ENCODE measurements at places on chromosomes 12 and 14.

DNA sequence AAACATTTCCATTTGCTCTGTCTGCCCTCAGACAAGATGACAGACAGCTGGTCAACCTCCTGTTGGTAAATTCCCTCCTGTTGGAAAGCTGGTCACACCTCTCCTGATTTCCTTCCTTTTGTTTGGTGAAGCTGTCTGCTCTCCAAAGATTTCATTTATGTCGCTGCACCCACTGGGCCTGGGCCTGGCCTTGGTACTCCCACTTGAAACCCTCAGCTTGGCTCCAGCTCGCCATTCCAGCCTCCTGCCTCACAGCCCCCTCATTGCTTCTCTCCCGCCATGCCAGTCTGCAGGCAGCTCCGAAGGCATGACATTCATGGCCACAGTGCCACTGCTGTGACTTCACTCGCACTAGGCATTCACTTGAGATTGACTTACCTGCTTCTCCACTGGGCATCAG, 451.8 kb downstream of the VRK1 start:
- no peak for DNase-seq

- DNase-seq = peak; percentile 49
Observed at GRCh38 chr12:15220915-15221885, at the start of gene RERG. RERG (minus strand) TSS chr12:15221417; CDS start chr12:15217489, 3,928 bp downstream.

GRCh38 chr12:52081263-52081733, 1.8 kb downstream of the SMIM41 start:
- DNase-seq = no peak

- peak; percentile 92 for DNase-seq
Observed at GRCh38 chr12:75390899-75391538, at the start of gene GLIPR1L2. GLIPR1L2 (plus strand) TSS chr12:75391089; CDS start chr12:75391117, 28 bp downstream.

DNA sequence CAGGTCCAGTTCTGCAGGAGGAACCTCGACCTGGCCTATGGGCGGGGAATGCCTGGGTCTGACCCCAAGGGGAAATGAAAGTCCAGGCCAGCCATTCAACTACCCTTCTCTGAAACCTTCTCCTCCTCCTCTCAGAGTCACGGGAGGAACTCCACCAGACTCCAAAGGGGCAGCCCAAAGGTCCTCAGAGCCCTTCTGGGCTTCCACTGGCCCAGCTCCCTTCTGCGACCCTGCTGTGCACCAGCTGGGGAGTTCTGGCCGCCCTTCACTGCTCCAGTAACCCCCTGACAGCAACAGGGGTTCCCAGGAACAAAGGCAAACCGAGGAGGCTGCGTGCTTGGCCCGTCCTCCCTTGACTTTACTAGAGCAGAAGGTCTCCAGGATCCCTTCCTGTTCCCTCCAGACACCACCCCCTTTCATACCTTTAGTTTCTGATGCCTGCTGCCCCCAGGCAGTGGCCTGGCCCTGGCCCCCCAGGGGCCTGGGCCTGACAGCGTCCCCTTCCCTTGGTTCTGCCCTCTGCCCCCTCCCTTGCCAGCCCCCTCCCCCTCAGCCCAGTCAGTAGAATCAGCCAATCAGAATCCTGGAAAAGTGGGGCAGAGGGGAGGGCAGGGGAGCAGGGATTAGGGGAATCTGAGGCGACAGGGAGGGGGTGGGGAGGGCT, 850 bp upstream of the ZNF385A start:
- DNase-seq = peak; percentile 52

DNA sequence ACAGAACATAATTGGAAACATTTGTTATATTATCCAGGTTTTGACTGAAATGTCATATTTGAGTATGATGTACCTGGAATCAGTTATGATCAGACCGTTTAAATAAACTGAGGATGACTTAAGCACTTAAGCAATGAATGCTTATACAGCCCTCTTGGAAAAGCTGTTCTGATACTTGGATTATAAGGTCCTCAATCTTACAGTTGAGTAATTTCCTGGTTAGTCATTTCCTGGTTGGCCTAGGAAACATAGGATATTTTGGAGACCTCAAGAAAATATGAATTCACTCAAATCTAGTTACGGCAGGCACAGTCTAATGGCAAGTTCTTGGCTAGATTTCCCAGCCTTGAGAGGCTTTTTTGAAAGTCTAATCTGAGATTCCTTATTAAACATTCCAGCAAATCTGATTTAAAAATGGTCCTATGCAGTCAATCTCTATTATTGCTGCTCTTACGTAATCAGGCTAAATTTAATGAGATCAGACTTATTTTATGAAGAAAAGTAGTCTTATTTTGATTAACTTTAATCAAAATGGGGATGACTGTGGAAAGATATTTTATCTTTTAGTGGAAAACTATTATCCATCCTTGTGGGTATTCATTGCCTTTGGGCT, 447.2 kb downstream of the SNAPC1 start:
- no peak for DNase-seq

DNA sequence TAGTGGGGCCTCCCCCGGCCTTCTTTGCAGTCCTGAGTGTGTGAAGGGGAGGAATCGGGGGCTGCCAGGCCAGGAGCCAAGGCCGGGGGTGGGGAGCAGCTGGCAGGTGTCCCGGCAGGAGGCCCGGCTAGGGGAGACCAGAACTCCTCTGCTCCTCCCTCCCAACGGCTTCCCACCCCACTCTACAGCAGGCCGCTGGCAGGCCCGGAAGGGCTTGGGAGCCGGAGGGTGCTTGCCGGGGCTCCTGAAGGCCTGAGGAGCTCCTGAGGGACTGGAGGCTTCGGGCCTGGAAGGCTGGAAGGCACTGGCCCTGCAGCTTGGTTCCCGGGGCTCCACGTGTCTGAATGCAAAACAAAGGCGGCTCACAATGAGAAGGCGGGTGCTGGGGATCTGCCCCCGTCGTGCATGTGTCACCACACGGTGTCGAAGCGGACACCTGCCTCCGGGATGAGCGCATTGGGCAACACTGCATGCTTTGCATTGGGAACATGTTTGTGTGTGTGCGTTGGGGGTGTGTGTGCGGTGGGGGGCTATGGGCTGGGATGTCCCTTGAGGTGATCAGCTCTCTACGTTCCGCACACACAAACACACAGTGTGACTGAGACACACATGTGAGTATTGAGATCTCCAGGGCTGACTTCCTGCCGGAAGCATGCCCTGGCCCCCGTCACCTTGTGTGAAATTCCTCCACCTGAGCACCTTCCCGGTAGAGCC, 30.9 kb upstream of the ANKRD9 start:
- no peak for DNase-seq

- DNase-seq = no peak
Observed at GRCh38 chr14:55062517-55063351, 11.3 kb downstream of the MAPK1IP1L start.

DNA sequence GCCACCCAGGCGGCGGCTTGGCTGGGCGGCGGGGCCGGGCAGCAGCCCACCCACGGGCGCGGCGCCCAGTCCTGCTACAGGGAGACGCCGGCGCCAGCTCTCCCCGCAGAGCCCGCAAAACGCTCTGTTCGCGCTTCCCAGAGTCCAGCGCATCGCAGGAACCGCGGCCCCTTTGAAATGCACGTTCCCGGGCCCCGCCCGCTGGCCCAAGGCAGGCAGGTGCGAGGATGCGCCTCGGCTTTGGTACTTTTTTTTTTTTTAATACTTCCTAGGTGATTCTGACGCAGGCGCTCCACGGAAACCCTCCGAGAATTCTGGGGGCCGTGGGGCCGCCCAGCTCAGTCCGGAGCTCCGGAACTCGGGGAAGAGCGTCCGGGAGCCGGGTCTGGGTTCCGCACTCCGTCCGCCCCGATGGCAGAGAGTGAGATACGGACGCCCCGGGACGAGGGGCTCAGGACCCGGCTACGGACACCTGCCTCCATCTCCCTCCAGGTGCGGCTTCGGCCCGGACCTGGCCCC, 483 bp downstream of the POC1B start:
- DNase-seq = peak; percentile 55

DNA sequence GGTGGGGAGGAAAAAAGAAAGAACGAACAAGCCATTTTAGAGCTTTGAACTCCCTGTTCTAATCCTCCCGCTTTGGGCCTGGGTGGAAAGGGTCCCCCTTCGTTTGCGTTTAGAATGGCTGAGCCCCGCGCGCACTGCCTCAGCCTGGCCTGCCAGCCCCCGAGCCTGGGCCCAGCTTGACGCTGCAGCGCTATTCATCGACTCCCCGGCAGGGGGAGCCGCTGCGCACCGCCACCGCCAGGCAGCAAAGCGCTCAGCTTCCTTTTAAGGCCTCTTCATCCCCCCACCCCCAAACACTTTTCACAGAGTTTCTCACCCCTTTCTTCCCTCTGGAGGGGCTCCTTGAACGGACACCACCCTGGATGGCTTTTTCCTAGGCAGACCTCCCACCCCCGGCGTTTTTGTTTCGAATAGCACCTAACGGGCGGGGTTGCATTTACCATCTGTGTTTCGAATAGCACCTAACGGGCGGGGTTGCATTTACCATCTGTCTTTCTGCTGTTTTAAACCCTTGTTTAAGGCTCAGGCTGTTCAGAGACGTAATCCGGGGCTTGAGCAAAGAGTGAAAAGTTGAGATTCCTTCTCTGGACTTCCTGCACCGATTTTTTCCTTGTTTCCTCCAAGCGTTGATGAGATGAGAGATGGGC, 56.4 kb upstream of the PIWIL1 start:
- no peak for DNase-seq

- no peak for DNase-seq
Observed at GRCh38 chr12:52975204-52975603, 26.3 kb downstream of the KRT18 start.

DNA sequence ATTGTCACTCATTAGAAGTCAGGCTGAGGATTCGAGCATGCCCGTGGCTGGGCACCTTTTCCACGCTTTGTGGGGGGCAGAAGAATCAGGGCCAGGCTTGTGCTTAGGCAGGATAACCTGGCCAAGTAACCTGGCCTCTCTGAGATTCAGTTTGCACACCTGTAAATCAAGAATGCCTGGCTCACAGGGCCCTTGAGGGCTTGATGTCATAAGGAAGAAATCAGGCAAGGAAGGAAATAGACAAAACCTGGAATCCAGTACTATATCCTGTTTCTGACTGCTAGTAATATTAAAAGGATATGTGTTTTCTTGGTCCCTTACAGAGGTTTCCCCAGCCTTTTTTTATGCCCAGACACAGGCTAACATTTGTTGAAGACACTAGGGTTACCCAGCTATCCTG, 91.9 kb downstream of the SAMD4A start:
- DNase-seq = no peak

GRCh38 chr14:102980409-102980810, 57.9 kb downstream of the AMN start:
- DNase-seq = no peak

GRCh38 chr14:36757734-36758601, 96.3 kb downstream of the PAX9 start:
- no peak for DNase-seq

All from C1 segment of cervical spinal cord (tissue), 14 donors.